Stimulated activated CD4-positive, alpha-beta T cell treated with anti-CD3 and anti-CD28 coated beads, TNF-alpha, amount 100 ng/mL, for 1 hour (primary cell): ENCODE measurements at places on chromosomes 16 and 17.

DNA sequence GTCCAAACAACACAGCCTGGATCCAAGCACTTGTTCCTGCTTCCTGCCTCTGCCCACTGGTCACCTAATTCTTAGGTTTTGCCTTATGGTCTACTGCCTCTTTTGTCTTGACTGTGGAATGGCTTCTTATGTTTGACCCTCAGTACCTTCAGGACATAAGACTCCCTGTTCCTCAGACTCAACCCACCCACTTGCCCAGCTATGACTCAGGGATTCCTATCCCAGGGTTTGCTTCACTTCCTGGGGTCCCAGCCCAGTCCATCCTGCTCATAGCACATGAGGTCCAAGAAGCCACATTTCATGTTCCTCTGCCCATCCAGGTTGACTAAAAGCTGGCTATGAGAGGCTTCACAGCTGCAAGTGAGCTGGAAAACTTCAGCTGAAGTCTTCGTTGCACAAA, 320.9 kb upstream of the CDH5 start:
- no peak for DNase-seq

- no peak for DNase-seq
These were observed 78.3 kb upstream of the FOXF1 start for GRCh38 chr16:86432048-86432447.

- no peak for DNase-seq
These were observed 1540.3 kb downstream of the CDH11 start for GRCh38 chr16:63581570-63581969.

- DNase-seq, result no peak
These were observed 13.3 kb upstream of the EVPL start for GRCh38 chr17:76040376-76040775.
